ENCODE measurements at places on chromosomes 13 and 19.

GRCh38 chr13:26619358-26619757, 61.9 kb downstream of the WASF3 start:
- no peak for DNase-seq

GRCh38 chr19:49155820-49156346, 687 bp upstream of the HRC start:
- DNase-seq: no peak

DNA sequence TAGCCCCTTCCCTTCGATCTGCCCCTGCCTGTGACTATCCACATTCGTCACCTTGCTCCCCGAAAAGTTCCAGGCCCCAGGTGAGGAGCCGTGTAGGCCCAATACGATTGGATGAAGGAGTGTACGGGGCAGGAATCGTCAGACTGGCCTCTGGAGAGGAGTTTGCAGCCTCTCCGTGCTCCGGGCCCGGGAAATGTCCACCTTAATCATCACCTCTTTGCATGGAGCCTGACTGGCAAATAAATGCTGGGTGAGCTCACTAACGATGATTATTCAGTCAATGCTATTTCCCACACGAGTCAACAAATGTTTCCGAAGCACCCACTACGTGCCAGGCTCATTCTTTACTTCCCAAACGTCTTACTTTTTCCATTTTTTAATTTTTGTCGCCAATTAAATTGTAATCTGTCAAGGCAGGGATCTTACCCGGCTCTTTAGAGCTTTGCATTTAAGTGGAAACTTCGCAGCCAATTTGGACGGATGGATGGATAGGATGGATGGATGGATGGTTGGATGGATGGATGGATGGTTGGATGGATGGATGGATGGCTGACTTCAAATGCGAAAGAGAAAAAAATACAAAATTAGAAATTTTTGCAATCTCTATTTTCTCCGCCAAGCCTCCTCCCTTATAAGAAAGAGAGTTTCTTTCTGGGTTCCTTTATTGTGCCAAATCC, 45.8 kb downstream of the TGDS start:
- DNase-seq: no peak

DNA sequence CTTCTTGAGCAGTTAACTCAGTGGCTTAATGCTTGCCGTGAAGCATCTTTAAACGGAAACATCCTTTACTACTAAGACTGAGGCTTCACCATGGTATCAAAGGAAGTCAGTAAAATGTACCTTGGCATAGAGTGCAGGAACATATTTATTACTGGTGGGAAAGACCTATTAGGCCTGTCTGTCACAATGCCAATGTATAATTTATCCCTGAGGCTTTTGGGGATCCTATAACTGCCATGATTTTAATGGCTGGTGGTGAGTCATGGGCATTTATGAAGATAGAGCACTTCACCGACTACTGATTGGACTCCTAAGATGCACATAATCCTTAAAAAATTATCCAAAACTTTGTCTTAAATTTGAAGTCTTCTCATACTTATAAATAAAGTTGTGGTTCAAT, 79.6 kb downstream of the FGF14 start:
- no peak for DNase-seq

DNA sequence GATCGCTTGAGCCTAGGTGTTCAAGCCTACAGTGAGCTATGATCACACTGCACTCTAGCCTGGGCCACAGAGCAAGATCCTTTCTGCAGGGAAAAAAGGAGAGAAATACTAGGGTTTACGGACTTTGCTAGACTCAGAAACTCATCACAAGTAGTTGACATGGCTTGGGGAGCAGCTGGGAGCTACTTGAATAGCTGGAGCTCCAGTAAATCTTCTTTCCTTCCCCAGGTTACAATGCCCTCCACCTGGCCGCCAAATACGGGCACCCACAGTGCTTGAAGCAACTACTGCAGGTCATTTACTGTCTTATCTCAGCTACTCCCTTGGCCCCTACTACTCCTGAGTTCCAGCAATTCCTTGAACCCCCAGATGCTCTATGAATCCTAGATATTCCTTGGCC, 19.3 kb downstream of the ANKRD24 start:
- DNase-seq: no peak

DNA sequence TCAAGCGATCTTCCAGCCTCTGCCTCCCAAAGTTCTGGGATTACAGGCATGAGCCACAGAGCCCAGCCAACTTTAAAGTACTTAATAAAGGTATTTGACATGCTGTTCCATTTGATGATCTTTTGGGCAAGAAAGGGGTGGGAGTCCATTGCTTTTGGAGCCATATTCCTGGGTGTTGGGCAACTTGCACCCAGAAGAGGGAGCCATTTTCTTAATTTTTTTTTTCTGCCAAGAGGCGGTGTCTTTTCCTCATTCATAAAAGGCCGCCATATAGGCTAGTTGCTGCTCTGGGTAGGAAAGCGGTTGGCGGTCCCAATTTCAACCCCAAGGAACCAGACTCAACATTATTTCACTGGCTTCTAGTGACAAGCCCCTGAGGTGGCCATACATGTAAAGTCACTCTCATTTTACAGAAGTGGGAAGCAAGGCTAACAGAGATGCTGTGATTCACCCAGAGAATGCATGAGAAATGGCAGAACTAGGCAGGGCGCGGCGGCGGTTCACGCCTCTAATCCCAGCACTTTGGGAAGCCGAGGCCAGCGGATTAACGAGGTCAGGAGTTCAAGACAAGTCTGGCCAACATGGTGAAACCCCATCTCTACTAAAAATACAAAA, 139.6 kb downstream of the CACNA1A start:
- no peak for DNase-seq

GRCh38 chr13:99421758-99422585, 79.3 kb upstream of the TM9SF2 start:
- no peak for DNase-seq

GRCh38 chr19:38692458-38693379, 45.3 kb downstream of the ACTN4 start:
- no peak for DNase-seq

DNA sequence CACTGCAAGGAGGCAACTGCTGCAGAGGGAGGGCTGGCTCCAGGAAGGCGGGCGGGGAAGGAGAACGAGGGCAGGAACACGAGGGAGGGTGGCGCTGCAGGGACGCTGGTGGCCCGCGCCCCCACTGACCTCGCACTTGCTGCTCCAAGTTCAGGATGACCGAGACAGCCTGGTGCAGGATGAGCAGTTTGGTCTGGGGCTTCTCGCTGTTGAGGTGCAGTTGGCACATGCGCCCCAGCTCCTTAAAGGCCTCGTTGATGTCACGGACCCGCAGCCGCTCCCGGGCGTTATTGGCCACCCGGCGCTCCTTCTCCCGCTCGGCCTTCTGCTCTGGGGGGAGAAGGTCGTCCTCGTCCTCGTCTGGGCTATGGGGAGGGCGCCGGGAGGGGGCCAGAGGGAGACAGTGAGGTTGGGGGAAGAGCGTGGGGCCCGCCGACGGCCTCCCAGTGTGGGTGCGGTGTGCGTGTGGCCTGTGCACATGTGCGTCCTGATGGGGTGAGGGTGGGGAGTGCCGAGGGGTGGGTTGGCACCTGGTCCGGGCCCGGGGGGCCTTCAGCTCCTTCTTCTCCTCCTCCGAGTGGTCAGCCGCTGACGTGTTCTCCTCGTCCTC, 10.0 kb upstream of the UQCR11 start:
- DNase-seq: no peak

GRCh38 chr19:43502419-43502976, 2.0 kb downstream of the PHLDB3 start:
- no peak for DNase-seq

GRCh38 chr19:30450100-30450499, 77.9 kb downstream of the ZNF536 start:
- DNase-seq: no peak

DNA sequence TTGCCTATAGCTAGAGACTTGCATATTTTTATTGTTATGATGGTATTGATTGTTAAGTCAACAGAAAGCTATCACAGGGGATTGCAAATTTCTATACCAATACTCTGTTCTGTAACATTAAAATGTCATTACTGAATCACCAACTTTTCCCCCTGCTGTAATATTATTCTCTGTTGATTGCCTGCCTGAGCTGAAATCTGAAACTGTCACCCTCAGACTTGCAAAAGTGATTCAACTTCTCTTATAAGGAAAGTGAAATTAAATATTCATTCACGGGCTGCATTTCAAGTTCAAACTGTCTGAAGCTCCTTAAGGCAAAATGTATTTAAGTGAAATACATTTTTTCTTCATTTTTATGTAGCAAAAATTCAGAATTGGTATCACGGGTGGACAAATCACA, 723.2 kb downstream of the PCDH9 start:
- DNase-seq: no peak

GRCh38 chr13:27605099-27605498, 15.2 kb downstream of the LNX2 start:
- no peak for DNase-seq

- DNase-seq: no peak
Measured at GRCh38 chr13:88866195-88866594, 1195.0 kb downstream of the SLITRK5 start.

DNA sequence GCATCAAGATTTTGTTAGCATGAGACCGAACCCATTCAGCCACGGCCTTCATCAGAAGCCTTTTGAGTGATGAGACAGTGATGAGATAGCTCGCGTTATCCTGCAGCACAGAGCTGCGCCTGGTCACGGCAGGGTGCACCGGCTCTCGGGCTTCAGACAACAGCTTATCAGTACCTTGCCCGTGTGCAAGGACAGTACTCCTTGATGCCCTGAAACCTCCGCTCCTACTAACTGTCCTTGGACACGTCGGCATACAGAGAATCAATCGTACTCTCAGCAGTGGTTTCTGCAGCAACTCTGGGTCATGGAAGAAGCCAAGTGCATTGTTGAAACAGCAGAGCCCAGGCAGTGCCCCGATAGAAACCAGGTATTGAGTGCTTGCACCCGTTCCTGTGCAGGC, 40.7 kb downstream of the IRS2 start:
- no peak for DNase-seq

DNA sequence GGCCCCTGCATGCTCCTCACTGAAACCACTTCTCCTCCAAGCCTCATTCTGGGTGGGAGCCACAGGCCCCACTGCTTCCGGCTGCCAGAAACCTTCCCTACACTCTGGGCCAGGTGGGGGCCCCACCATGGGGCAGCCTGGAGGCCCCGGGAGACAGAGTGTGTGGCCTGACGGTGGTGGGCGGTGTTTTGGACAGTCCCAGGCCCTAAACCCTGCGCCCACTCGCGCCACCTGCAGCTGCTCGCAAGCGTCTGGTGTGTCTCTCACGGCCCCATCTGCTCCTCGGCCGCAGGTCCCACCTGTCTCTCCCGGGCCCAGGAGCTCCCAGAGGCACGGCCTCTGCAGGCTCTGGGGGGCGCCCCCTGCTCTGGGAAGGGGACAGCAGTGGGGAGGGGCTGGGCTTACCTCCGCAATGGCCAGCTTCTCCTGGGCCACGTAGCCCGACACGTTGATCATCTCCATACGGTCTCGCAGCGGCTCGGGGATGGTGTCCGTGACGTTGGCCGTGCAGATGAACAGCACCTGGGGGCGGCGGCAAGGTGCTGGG, 5.6 kb downstream of the RPL36 start:
- DNase-seq: no peak

GRCh38 chr19:48095612-48096175, 14.9 kb downstream of the PLA2G4C start:
- DNase-seq: no peak

GRCh38 chr19:14977128-14977527, 2.5 kb downstream of the SLC1A6 start:
- DNase-seq: no peak

DNA sequence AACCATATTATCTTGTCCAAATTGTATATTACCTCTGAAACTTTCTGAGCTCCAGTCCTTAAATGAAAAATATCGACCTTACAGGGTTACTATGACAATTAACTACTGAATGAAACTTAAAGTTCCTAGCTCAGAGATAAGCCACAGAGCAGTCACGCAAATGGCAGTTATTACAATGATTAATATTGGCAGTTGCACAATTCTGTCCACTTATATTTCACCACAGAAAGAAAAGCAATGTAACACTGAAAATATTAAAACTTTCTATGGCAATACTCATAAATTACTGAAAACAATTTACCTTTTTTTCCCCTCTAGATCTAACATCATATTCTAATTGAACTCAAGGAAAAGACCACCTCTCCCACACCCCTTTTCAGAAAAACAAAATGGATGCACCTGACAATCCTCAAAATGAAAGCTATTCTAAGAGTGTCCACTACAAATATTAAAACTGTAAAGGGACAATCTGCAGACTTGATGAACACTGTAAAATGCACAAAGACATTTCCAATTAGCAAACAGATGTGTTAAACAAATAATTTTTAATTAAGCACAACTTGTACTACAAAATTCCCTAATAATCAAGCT, 14.6 kb downstream of the LNX2 start:
- DNase-seq: no peak

DNA sequence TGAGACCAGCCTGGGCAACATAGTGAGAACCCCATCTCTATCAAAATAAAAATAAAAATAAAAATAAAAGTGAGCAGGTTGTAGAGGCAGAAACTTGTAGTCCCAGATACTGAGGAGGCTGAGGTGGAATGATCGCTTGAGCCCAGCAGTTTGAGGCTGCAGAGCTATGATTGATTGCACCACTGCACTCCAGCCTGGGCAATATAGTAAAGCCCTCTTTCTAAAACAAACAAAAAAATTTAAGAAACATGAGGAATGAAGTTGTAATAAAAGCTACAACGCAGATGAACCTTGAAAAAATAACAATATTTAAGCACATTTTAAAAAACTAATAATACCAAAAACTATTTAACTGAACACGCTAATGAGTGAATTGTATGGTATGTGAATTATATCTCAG, 919.3 kb downstream of the UQCRFS1 start:
- DNase-seq: no peak

DNA sequence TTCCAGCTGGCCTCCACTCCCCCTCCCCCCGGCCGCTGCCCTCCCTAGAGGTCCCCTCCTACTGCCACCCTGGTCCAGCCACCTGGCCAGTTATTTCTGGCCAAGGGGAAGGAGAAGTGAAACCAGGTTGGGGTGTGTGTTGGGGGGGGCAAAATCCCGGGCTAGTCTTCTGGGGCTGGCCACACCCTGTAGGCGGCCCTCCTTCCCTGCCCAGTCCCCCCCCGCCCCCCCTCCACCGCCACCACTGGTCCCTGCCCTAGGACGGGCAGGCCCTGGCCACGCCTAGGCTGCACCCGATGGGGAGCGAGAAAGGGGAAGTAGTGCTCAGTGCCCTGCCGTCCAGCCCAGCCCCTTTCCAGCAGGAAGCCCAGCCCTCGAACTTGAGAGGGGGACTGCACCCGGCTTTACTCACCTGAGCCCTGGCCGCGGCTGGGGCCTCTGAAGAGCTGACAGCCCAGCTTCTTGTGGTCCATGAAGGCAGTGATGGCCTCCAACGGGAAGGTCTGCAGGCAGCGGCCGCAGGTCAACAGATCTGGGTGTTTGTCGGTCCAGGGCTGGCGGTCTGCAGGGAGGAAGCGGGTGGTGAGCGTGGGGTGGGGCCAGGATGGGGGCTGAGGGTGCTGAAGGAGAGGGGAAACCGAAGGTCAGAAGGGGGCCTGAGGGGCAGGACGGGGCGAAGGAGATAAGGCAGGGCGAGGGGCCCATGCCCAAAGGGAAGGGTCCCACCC, 813 bp downstream of the ZNF296 start:
- DNase-seq: no peak

- no peak for DNase-seq
Measured at GRCh38 chr19:54391589-54392061, 23.6 kb upstream of the TTYH1 start.

Measured in stimulated activated CD4-positive, alpha-beta T cell treated with anti-CD3 and anti-CD28 coated beads, Interleukin-4, amount 100 ng/mL, for 4 hours (primary cell).